ENCODE measurements at places on chromosomes 1 and 21.

- DNase-seq = no peak
Measured at GRCh38 chr1:68379085-68379478, 70.7 kb downstream of the RPE65 start.

GRCh38 chr1:236800623-236801022 lies 5.5 kb downstream of the MTR start:
- no peak for DNase-seq

DNA sequence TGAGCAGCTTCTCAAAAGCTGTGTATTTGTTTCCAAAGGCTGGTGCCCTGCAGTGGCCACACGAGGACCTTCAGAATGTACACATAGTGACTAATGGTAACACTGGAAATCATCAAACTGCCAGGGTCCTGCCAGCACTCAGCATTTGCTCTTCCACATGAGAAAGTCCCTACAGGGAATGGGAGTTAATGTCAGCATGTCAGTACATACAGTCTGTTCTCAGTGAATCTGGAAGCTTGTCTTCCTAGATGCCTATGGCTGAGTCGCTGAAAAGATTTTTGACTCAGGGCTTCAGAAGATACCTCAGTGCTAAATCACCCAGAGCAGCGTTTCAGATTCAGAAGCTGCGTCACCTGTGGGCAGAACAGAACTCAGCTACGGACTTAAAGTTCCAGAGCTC lies 108.2 kb downstream of the CDC7 start:
- DNase-seq = no peak

GRCh38 chr1:198416296-198416695 lies 124.2 kb downstream of the ATP6V1G3 start:
- DNase-seq = no peak

GRCh38 chr1:158208586-158209116 lies 28.0 kb downstream of the CD1D start:
- no peak for DNase-seq

- peak; percentile 76 for DNase-seq
Measured at GRCh38 chr1:99481391-99481996, 164.4 kb upstream of the PALMD start.

- DNase-seq = no peak
Measured at GRCh38 chr1:154148807-154149206, 6.1 kb downstream of the NUP210L start.

- DNase-seq = no peak
Measured at GRCh38 chr1:56501888-56502287, 77.5 kb downstream of the PLPP3 start.

DNA sequence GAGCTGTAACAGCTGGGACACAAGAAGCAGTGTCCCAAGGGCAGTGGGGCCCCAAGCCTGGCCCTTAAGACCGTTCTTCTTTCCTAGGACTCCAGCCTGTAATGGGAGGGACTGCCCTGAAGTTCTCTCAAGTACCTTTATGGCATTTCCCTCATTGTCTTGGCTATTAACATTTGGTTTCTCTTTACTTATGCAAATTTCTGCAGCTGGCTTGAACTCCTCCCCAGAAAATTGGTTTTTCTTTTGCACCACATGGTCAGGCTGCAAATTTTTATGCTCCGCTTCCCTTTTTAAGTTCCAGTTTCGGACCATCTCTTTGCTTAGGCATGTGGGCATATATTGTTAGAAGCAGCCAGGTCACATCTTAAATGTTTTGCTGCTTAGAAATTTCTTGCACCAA lies 3.1 kb upstream of the MROH9 start:
- DNase-seq = no peak

DNA sequence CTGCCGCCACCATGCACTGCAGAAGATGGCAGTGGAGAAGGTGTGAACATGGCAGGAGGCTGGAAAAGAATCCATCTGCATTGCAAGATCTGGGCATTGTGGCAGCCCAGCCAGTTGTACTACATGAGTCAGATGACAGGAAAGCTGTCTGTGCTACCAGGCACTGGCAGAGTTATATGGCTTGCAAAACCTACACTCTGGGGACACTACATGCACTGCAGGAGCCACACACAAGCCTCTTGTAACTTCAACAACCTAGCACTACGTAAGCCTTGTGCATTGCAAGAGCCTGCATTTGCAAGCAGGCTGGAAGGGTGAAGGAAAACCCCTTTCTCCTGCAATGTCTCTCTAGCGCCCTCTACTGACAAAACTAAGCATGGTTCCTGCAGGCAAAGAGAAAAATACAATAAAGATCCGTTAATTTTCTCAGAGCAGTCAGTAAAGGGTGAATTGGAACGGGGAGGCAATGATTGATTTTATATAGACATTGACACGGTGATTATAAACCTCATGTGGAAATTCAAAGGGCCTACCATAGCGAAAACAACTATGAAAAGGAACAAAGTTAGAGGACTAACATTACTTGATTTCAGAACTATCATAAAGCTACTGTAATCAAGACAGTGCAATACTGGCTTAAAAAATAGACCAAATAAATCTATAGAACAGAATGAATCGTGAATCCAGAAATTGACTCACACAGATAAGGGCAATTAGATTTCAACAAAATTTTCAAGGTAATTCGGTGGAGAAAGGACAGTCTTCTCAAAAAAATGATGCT lies 26.2 kb upstream of the DYNLT5 start:
- DNase-seq = peak; percentile 55

DNA sequence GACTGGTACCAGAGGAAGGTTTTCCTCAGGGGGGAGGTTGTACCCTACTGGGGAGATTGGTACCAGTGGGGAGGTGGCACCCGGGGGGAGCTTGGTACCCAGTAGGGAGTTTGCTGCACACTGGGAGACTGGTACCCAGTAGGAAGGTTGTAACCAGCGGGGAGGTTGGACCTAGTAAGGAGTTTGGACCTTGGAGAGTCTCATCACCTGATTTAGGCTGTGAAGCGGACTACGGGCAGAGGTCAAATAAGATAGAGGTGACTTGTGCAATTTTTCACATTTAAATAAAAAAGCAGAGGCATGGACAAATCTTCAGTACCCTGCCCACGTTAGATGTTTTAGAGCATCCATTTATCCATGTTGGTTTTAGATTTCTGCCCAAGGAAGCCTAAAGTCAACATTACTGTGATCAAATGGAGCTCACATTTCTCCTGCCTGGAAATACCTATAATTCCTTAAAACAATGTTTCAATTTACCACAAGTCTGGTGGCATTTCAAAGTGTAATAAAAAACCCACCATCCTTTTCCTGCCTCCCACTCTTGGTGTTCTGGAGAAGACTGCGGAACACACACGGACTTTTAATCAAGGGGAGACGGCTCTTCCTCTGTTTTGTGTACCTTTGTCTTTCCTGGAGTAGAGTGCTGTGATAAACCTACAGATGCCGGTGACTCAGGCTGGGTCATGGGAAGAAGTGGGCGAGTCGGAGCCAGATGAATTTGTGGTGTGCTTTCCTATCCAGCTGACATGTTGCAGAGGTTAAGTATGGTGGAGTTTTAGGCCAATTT lies 36.2 kb upstream of the MRPS6 start:
- DNase-seq = no peak

DNA sequence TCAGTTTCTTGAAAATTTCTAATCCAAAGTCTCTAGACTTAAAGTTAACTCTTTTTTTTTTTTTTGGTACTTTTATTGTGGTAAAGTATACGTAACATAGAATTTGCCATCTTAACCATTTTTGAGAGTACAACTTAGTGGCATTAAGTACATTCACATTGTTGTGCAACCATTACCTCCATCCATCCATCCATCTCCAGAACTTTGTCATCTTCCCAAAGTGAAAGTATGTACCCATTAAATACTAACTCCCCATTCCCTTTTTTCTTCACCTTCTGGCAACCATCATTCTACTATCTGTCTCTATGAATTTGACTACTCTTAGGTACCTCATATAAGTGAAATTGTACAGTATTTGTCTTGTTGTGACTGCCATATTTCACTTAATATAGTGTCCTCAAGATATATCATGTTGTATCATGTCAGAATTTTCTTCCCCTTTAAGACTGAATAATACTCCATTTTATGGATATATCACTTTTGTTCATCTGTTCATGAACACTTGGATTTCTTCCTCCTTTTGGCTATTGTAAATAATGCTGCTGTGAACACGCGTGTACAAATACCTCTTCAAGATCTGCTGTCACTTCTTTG lies 18.4 kb downstream of the RLF start:
- DNase-seq = no peak

DNA sequence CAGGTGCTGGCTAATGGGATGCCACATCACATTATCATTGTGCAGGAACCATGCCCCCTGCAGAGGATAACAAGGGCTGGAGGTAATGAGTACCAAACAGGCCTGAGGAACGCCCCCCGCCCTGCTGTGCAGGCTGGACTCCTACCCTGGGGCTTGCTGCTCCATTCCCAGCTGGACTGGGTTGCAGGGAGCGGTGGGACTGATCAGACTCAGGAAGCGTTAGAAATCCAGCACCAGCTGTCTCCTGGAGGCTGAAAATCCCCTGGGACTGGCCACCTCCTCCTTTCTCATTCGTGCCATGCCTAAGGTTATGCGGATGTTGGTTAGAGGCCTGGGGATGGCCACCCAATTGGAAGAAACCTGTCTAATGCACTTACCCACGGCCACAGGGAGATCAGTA lies 36.9 kb upstream of the POU3F1 start:
- DNase-seq = no peak

DNA sequence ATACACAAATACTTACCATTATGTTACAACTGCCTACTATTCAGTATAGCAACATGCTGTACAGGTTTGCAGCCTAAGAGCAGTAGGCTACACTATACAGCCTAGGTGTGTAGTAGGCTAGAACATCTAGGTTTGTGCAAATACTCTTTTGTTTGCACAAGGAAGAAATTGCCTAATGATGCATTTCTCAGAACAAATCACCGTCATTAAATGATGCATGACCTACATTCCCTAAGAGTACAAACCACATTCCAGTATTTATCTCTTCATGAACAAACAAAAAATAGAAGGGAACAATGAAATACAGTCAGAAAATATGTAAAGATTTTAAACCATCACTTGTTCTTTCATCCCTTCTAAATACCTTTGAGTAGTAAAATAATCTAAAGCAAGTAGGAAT lies 109.7 kb upstream of the HP1BP3 start:
- DNase-seq = no peak

GRCh38 chr1:215878128-215878527 lies 311.0 kb downstream of the KCTD3 start:
- DNase-seq = no peak

Data from cerebellar cortex (tissue), 1 donor.